ENCODE measurements at places on chromosomes 13 and 19. TPM values are rescaled to one million over a fixed set of nuclear protein-coding genes. Genes with fewer than 3 reads are reported as not detected.

DNA sequence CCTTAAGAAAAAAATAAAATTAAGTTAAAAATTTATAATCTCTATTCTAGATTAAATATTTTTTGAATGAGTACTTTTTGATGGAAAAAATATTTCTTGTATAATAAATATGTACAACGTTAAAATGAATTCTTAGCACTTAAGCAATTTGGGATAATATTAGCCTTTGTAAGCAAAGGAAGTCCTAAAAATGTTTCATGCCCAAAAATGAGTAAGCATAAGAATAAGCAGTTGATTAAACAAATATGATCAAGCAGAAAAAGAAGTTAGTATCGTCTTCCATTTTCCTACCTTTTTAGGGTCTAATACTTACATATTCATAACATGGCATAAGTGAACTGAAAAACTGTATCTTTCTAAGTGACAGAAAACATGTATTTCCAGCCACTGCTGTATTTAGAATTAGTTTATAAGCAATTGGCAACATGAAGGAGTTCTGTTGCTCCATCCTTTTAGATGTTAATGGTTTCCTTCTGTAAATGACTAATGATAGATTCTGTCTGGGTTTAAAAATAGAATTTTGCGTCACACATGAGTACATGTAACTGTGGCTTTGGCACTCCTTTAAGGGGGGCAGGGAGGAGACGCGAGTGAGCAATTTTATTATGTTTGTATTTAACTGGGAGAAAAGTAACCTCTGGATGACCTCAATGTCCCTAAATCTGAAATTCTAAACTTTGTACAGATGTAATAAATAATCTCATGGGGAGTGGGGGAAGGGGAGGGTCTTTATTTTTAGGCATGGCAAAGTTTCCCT, 237.4 kb downstream of the RGCC start:
- no peaks in the 10 kb centered on the region for H3K4me1 ChIP-seq
- H3K4me3 ChIP-seq, result no peak overlapping the region
- DNase-seq, result no peak
- peaks cover 25% of the 10 kb centered on the region for H3K36me3 ChIP-seq
- no peaks in the 10 kb centered on the region for H3K27me3 ChIP-seq

PRDX2 gene
- total RNA-seq, result 261 TPM

DNA sequence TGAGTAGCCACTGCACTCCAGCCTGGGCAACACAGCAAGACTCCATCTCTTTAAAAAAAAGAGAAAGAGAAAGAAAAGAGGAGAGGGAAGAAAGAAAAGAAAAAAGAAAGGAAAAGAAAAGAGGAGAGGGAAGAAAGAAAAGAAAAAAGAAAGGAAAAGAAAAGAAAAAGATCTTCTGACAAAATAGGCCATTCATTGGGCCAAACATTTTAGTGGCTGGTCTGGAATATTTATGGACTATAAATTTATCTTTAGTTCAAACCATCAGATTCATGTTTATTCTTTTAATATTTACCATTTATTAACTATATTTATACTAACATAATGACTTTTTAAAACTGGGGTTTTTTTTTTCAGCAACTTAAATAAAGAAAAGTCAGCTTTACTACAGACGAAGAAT, 85.6 kb upstream of the KLF5 start:
- DNase-seq, result no peak
- H3K27ac ChIP-seq, result no peak overlapping the region
- H3K4me1 ChIP-seq, result peaks cover 2% of the 10 kb centered on the region

- no peak for DNase-seq
- H3K36me3 ChIP-seq, result peaks cover 67% of the 10 kb centered on the region
- H3K27me3 ChIP-seq, result no peaks in the 10 kb centered on the region
- no peak overlapping the region for H3K4me3 ChIP-seq
- peaks cover 6% of the 10 kb centered on the region for H3K4me1 ChIP-seq
Measured at GRCh38 chr19:29612801-29613595, 6.9 kb downstream of the POP4 start.

GRCh38 chr19:36111200-36111539, 227 bp downstream of the OVOL3 start:
- H3K27me3 ChIP-seq, result no peaks in the 10 kb centered on the region
- DNase-seq, result no peak
- H3K4me3 ChIP-seq, result no peak overlapping the region
- peaks cover 14% of the 10 kb centered on the region for H3K4me1 ChIP-seq

DNA sequence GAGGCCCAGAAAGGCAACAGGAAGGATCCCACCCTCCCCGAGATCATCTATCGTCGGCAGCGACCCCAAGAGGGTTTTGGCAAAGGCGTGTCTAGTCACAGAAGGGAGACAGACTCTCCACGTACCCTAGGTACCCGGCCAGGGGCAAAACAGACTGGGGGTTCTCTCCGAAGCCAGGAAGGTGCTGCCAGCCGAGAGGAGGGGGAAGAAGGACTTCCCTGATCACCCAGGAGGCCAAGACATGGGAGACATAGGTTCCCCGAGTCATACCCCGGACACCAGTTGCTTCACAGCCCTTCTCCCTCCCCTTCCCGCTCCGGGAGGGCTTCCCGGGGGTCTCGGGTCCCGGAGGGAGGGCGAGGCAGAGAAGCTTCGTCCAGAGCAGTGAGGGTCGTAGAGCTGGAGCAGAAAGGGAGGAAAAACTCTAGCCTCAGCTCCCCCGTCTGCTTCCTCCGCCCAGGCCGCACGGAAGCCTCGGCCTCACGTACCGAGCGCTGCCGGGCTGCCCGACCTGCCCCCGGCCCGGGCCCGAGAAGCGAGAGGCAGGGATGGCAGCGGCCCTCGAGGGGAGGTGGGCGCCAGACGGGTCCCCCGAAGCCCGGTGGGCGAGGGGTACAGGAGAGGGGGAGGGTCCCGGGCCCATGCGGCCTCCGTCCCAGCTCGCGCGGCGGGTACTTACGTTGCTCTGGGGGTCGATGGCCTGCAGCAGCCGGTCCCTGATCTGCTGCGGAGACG, 644 bp downstream of the MED26 start:
- H3K27me3 ChIP-seq, result no peaks in the 10 kb centered on the region
- H3K27ac ChIP-seq, result peak overlapping the region; percentile 79
- peaks cover 42% of the 10 kb centered on the region for H3K36me3 ChIP-seq
- peak overlapping the region; percentile 87 for H3K4me3 ChIP-seq
- DNase-seq, result peak; percentile 30
- H3K4me1 ChIP-seq, result peaks cover 43% of the 10 kb centered on the region

PSG7 gene
- not detected for total RNA-seq

DNA sequence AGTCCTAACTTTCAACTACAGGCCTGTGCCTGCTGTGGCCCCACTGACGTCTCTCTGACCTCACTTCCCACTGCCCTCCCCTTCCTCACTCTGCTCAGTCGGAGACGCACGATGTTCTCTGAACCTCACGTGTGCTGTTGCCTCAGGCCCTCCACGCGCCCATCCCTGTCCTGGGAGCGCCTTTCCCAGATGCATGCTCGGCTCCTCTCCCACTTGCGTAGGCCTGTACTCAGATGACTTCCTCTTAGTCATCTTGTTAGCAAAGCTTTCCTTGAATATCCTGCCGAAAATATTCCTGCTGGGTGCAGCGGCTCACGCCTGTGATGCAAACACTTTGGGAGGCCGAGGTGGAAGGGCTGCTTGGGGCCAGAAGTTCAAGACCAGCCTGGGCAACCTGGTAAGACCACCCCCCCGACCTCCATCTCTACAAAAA, 9.3 kb upstream of the SYT5 start:
- H3K4me1 ChIP-seq, result peaks cover 4% of the 10 kb centered on the region
- H3K36me3 ChIP-seq, result no peaks in the 10 kb centered on the region
- no peak overlapping the region for H3K27ac ChIP-seq
- peaks cover 7% of the 10 kb centered on the region for H3K27me3 ChIP-seq
- DNase-seq, result no peak

- DNase-seq, result no peak
- peaks cover 21% of the 10 kb centered on the region for H3K36me3 ChIP-seq
- H3K4me3 ChIP-seq, result no peak overlapping the region
- no peaks in the 10 kb centered on the region for H3K27me3 ChIP-seq
- H3K27ac ChIP-seq, result peak overlapping the region; percentile 74
Measured at GRCh38 chr19:16202320-16203255, 4.9 kb downstream of the AP1M1 start.

DNA sequence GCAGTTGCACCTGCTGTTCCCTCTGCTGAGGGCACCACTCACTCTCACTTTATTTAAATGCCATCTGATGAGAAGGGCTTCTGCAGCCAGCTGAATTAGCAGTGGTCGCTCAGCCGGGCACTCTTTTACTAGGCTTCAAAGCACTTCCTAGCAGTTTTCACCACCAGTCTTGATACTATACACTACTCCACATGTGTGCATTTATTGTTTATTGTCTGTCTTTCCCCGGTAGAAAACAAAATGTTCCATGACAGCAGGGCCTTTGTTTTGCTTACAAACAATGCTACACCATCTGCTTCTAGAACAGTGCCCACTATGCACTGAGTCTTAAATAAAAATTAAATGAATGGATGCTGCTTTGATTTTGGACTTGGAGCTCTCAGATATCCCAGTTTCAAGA, 404.9 kb downstream of the FGF14 start:
- DNase-seq, result no peak
- H3K4me3 ChIP-seq, result no peak overlapping the region
- no peaks in the 10 kb centered on the region for H3K27me3 ChIP-seq
- no peaks in the 10 kb centered on the region for H3K4me1 ChIP-seq

GRCh38 chr13:45074721-45075120, 45.6 kb upstream of the GTF2F2 start:
- peaks cover 6% of the 10 kb centered on the region for H3K27me3 ChIP-seq
- no peak for DNase-seq
- H3K27ac ChIP-seq, result no peak overlapping the region
- H3K4me1 ChIP-seq, result no peaks in the 10 kb centered on the region
- H3K4me3 ChIP-seq, result no peak overlapping the region

- H3K27ac ChIP-seq, result no peak overlapping the region
- DNase-seq, result no peak
- no peak overlapping the region for H3K4me3 ChIP-seq
- H3K36me3 ChIP-seq, result no peaks in the 10 kb centered on the region
- peaks cover 8% of the 10 kb centered on the region for H3K4me1 ChIP-seq
- H3K27me3 ChIP-seq, result peaks cover 7% of the 10 kb centered on the region
Measured at GRCh38 chr13:110334841-110335490, 27.9 kb downstream of the COL4A2 start.

S1PR4 gene
- total RNA-seq, result 32.2 TPM

GRCh38 chr19:49271080-49271753, 53.8 kb downstream of the SLC6A16 start:
- no peaks in the 10 kb centered on the region for H3K36me3 ChIP-seq
- H3K4me1 ChIP-seq, result peaks cover 3% of the 10 kb centered on the region
- DNase-seq, result no peak
- H3K27ac ChIP-seq, result no peak overlapping the region

- H3K4me3 ChIP-seq, result no peak overlapping the region
- no peak overlapping the region for H3K27ac ChIP-seq
- H3K36me3 ChIP-seq, result no peaks in the 10 kb centered on the region
- no peak for DNase-seq
- peaks cover 17% of the 10 kb centered on the region for H3K27me3 ChIP-seq
- no peaks in the 10 kb centered on the region for H3K4me1 ChIP-seq
Measured at GRCh38 chr13:75178436-75178835, 303.5 kb downstream of the TBC1D4 start.

- no peak overlapping the region for H3K4me3 ChIP-seq
- H3K36me3 ChIP-seq, result peaks cover 15% of the 10 kb centered on the region
- H3K4me1 ChIP-seq, result peaks cover 44% of the 10 kb centered on the region
- H3K27me3 ChIP-seq, result no peaks in the 10 kb centered on the region
- H3K27ac ChIP-seq, result no peak overlapping the region
Measured at GRCh38 chr19:49573425-49573824, 6.9 kb downstream of the NOSIP start.

NAPSA gene
- total RNA-seq, result 63.4 TPM

GRCh38 chr13:31913459-31913858, 118.1 kb upstream of the FRY start:
- H3K27ac ChIP-seq, result no peak overlapping the region
- no peaks in the 10 kb centered on the region for H3K36me3 ChIP-seq
- H3K4me1 ChIP-seq, result no peaks in the 10 kb centered on the region
- no peaks in the 10 kb centered on the region for H3K27me3 ChIP-seq
- no peak for DNase-seq

DNA sequence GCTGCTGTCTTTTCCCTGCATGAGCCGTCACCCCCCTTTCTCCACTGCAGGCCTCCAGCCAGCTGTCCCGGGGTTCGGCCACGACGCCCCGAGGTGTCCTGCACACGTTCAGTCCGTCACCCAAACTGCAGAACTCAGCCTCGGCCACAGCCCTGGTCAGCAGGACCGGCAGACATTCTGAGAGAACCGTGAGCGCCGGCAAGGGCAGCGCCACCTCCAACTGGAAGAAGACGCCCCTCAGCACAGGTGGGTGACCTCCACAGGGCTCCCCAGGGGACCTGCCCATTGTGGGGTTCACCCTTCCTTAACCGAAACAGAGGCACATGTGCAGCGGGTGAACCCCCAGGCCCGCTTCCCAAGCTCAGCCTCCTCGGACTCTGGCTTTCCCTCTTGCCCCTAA, 13.1 kb downstream of the TSSK6 start:
- no peaks in the 10 kb centered on the region for H3K4me1 ChIP-seq
- no peak overlapping the region for H3K27ac ChIP-seq
- no peaks in the 10 kb centered on the region for H3K27me3 ChIP-seq
- no peak for DNase-seq
- no peak overlapping the region for H3K4me3 ChIP-seq

GRCh38 chr13:49210669-49211068, 9.5 kb upstream of the MLNR start:
- DNase-seq, result no peak
- H3K4me3 ChIP-seq, result no peak overlapping the region
- peaks cover 34% of the 10 kb centered on the region for H3K36me3 ChIP-seq
- H3K4me1 ChIP-seq, result peaks cover 10% of the 10 kb centered on the region
- no peaks in the 10 kb centered on the region for H3K27me3 ChIP-seq

OR1M1 gene
- total RNA-seq, result not detected

SLC6A16 gene
- 0.42 TPM for total RNA-seq

LILRB1 gene
- not detected for total RNA-seq

PDX1 gene
- total RNA-seq, result not detected

DNA sequence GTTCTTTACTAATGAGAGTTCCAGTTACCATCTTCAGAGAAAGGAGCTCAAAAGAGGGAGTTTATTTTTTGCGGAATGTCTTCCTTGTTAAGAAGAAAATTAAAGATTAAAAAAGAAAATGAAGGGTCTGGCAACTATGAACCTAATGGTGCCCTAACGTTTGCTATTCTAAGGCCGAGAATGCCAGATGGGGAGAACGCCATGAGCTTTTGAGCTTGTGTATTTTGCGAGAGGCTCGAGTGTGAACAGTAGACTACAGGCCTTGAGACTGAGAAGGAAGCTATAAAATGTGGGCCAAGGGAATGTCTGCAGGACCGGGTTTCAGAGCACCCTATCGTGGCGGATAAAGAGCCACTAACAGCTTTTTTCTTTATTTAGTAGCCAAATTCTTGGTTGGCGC, 6.7 kb downstream of the FGF14 start:
- peak overlapping the region; percentile 82 for H3K4me3 ChIP-seq
- H3K36me3 ChIP-seq, result peaks cover 3% of the 10 kb centered on the region
- DNase-seq, result no peak
- peaks cover 15% of the 10 kb centered on the region for H3K27me3 ChIP-seq

DNA sequence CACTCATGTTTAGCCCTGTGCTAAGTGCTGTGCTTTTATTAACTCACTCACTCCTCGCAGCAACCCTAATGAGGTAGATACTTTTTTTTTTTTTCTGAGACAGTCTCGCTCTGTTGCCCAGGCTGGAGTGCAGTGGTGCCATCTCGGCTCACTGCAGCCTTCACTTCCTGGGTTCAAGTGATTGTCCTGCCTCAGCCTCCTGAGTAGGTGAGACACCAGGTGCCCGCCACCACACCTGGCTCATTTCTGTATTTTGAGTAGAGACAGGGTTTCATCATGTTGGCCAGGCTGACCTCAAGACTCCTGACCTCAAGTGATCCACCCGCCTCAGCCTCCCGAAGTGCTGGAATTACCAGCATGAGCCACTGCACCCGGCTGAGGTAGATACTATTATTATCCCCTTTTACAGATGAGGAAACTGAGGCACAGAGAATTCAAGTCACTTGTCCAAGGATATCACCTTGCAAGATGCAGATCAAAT, 2.5 kb downstream of the ITPKC start:
- H3K27me3 ChIP-seq, result no peaks in the 10 kb centered on the region
- H3K4me3 ChIP-seq, result peak overlapping the region; percentile 93
- DNase-seq, result peak; percentile 17
- peaks cover 62% of the 10 kb centered on the region for H3K4me1 ChIP-seq

All from activated CD4-positive, alpha-beta T cell treated with anti-CD3 and anti-CD28 coated beads for 36 hours (primary cell).